ENCODE measurements at places on chromosomes 7 and 10. TPM values are rescaled to one million over a fixed set of nuclear protein-coding genes. Genes with fewer than 3 reads are reported as not detected.

The SH2D4B gene
- 0.03 TPM for total RNA-seq

The TEX36 gene
- not detected for total RNA-seq

The HOXA9 gene
- 0.63 TPM for total RNA-seq

The ARMH3 gene
- 12.6 TPM for total RNA-seq

Measured in A549 treated with CORT108297 at 1 μM for 4 hours (cell line).